Natural killer cell treated with Interleukin-12 subunit alpha and Interleukin-12 subunit beta and Interleukin-15 and Interleukin-18, amount 100 ng/mL, for 72 hours (primary cell): ENCODE measurements at places on chromosomes 3 and 15. TPM values are rescaled to one million over a fixed set of nuclear protein-coding genes. Genes with fewer than 3 reads are reported as not detected.

Gene DAZL
- total RNA-seq: not detected

Gene ADGRG7
- not detected for total RNA-seq

Gene RTP1
- total RNA-seq: not detected

- DNase-seq: no peak
- no peaks in the 10 kb centered on the region for H3K36me3 ChIP-seq
- no peak overlapping the region for H3K4me3 ChIP-seq
- peaks cover 25% of the 10 kb centered on the region for H3K4me1 ChIP-seq
- no peak overlapping the region for H3K27ac ChIP-seq
- H3K27me3 ChIP-seq: peaks cover 45% of the 10 kb centered on the region
These were observed 790 bp downstream of the SKOR1 start for GRCh38 chr15:67825881-67826716.

DNA sequence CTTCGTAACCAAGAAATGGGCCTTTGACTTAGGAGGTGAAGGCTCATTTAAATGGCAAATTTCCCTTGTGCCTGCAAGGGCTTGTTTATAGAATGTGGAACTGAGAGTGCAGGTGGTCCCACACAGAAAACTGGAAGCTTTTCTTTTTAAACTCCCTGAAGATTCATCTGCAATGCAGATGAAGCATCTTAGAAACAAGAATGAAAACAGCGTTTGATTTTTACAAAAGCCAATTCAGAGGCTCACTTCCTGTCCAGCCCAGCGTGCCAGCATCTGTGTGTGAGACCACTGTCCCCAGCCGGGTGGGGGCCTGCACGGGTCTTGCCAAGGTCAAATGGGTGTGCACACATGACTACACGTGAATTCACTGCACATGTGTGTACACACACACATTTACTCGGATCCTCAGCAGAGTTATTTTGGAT lies 94.7 kb downstream of the LINGO1 start:
- H3K4me3 ChIP-seq: no peak overlapping the region
- no peaks in the 10 kb centered on the region for H3K36me3 ChIP-seq
- H3K4me1 ChIP-seq: peaks cover 5% of the 10 kb centered on the region
- H3K27ac ChIP-seq: no peak overlapping the region
- no peaks in the 10 kb centered on the region for H3K27me3 ChIP-seq
- DNase-seq: no peak

GRCh38 chr3:57803647-57804081 lies 47.6 kb downstream of the SLMAP start:
- H3K4me3 ChIP-seq: peak overlapping the region; percentile 28
- H3K27me3 ChIP-seq: no peaks in the 10 kb centered on the region
- peak overlapping the region; percentile 28 for H3K27ac ChIP-seq
- H3K4me1 ChIP-seq: peaks cover 50% of the 10 kb centered on the region
- H3K36me3 ChIP-seq: no peaks in the 10 kb centered on the region

GRCh38 chr15:31352339-31352751 lies 25.7 kb downstream of the KLF13 start:
- H3K27ac ChIP-seq: peak overlapping the region; percentile 99
- peak overlapping the region; percentile 81 for H3K4me3 ChIP-seq
- H3K27me3 ChIP-seq: no peaks in the 10 kb centered on the region
- H3K36me3 ChIP-seq: peaks cover 7% of the 10 kb centered on the region
- DNase-seq: no peak

GRCh38 chr15:99909592-99910295 lies 176.5 kb upstream of the LYSMD4 start:
- no peaks in the 10 kb centered on the region for H3K4me1 ChIP-seq
- H3K4me3 ChIP-seq: no peak overlapping the region
- no peaks in the 10 kb centered on the region for H3K36me3 ChIP-seq
- H3K27me3 ChIP-seq: no peaks in the 10 kb centered on the region

DNA sequence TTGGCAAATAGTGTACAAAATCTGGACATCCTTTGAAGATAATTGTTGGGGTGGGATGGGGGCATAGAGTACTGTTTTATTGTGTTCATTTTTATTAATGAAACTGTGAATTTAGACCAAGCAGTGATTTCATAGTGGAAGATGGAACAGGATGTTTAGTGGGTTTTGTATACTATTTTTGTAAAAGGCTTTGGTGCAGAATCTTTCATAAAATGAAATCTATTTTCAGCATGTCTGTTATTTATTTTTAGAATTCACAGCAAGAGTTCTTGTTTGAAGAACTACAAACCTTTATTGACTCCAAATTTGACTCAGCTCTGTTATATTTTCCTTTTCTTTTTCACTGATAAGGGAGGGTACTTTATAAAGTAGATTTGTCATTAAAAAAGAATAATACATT lies 145.4 kb downstream of the AKAP13 start:
- no peak for DNase-seq
- H3K27ac ChIP-seq: peak overlapping the region; percentile 51
- peaks cover 26% of the 10 kb centered on the region for H3K4me1 ChIP-seq
- H3K4me3 ChIP-seq: no peak overlapping the region

DNA sequence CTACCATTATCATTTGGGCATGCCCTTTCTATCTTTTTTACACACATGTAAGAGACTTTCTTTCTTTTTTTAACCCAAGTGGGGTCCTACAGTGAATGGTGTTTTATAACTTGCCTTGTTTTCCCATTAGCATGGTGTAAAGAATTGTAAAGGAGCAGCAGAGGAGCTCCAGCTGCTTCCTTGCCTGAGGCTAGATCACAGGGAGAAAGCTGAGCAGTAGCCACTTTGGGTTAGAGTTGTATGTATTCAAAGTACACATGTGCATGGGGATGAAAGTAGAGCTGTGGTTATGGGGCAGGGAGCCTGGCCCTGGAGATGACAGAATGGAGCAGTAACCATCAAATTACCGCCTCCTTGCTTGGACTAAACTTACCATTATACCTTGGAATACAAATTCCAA lies 231.1 kb upstream of the PDZRN3 start:
- no peak overlapping the region for H3K27ac ChIP-seq
- H3K4me1 ChIP-seq: no peaks in the 10 kb centered on the region
- H3K4me3 ChIP-seq: no peak overlapping the region

DNA sequence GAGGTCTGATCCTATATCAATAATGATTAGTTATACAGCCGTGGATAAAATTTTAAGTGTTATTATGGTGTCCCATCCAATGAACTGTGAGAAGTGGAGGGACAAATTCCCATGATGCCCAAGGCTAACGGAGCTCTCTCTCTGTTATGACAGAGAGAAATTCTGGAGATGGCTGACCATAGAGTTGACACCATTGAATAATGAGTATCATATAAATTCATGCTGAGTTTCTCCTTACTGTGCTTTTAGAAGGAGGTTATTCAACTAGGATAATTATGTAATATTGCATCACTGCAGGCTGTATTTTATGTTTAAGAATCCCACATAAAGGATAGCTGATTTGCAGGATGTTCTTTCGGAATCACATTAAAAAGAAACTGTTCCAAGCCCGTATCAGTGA lies 82.9 kb downstream of the PYDC2 start:
- no peak for DNase-seq
- H3K27ac ChIP-seq: no peak overlapping the region
- no peaks in the 10 kb centered on the region for H3K4me1 ChIP-seq
- no peaks in the 10 kb centered on the region for H3K27me3 ChIP-seq
- H3K36me3 ChIP-seq: no peaks in the 10 kb centered on the region
- no peak overlapping the region for H3K4me3 ChIP-seq

DNA sequence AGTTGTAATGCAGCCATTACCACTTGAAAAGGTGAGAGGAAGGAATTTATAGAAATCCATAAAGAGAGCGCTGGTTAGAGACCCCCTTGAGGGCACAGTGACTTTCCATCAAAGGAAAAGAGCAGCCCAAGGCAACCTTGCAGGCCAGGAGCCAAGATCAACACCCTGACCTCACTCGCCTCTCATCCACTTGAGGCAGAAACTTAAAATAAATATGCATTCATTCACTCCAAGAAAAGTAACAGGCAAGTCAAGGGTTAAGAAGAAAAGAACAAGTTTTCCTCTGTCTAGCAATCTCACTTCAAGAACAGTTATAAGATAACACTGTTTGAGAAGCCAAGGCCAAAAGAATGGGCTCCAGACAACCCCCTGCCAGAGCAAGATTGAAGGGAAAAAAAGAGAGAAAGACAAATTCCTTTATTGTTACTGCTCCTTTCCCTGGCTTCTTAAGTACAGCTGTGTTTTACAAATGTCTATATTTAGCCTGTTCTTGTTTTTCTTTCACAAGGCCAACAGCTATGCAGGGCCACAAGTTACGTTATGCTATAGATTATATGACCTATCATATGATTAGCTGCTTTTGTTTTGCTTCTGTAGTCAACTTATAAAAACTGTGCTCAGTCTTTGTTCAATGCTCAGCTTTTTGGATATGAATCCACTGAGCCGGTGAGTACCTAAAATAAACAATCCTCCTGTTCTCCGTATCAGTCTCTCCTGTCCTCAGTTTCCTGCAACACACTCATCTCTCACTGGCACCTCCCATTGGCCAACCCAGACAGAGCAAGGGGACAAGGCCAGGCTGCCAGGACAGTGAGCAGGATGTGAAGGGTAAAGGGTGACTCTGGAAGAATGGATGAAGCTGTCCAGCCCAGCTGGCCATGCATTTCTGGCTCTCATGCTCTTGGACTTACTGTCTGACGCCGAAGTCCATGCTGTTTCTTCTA lies 15.8 kb upstream of the SSUH2 start:
- no peak for DNase-seq
- no peak overlapping the region for H3K4me3 ChIP-seq
- peaks cover 4% of the 10 kb centered on the region for H3K4me1 ChIP-seq
- H3K27me3 ChIP-seq: peaks cover 32% of the 10 kb centered on the region
- H3K36me3 ChIP-seq: no peaks in the 10 kb centered on the region

DNA sequence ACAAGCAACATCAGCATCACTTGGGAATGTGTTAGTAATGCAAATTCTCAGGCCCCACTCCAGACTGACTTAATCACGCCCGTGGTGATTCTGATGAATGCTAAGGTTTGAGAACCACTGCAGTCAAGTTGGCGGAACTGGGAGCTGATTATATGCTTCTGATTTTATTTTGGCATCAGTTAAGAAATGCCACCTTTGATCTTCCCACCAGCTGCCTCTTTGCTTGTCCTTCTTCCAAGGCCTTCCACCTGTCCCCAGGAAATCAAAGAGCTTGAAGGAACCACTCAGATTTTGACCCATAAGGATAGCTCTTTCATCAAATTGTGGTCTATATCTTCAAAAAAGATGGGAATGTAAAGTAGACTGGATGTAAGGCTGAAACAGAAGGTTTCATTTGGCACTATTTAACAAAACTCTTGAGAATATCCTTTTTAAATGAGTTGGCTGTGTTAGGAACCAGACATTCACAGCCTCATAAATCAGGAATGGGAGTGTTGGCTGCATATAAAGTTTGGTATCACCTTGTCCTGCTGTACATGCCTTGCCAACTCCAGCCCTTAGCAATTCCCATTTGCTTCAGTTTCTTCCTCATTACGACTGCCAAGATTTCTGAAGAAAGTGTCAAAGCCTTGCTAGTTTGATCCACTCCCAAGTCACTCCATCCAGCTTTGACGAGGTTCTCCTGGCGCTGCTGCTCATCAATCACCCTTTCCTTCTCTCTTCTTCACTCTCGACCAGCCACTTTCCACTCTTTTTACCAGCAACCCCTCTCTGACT lies 125.8 kb upstream of the NPHP3 start:
- no peak overlapping the region for H3K27ac ChIP-seq
- H3K36me3 ChIP-seq: no peaks in the 10 kb centered on the region
- H3K4me3 ChIP-seq: no peak overlapping the region
- H3K27me3 ChIP-seq: no peaks in the 10 kb centered on the region
- H3K4me1 ChIP-seq: no peaks in the 10 kb centered on the region
- DNase-seq: no peak

DNA sequence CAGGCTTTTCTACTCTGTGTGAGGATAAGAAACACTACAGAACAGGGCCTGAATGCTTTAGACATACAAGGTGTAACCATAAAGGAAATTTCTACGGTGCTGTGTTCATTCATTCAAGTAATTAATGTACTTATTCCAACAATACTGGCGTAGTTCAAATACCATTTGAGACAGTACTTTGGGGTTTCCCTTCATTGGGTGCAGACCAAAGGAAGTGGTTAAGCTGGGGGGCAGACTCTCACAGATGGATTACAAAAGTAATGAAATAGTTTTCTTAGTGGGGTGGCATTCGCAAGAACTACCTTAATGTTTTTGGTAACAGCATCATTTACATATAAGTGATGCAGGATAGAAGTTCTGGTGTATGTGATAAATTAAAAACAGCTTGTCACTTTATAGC lies 65.9 kb downstream of the BTD start:
- H3K4me3 ChIP-seq: peak overlapping the region; percentile 34
- H3K27ac ChIP-seq: peak overlapping the region; percentile 27
- H3K27me3 ChIP-seq: no peaks in the 10 kb centered on the region

- no peak overlapping the region for H3K4me3 ChIP-seq
- no peak overlapping the region for H3K27ac ChIP-seq
- peaks cover 9% of the 10 kb centered on the region for H3K27me3 ChIP-seq
These were observed 5.4 kb downstream of the TYRO3 start for GRCh38 chr15:41564286-41564959.

DNA sequence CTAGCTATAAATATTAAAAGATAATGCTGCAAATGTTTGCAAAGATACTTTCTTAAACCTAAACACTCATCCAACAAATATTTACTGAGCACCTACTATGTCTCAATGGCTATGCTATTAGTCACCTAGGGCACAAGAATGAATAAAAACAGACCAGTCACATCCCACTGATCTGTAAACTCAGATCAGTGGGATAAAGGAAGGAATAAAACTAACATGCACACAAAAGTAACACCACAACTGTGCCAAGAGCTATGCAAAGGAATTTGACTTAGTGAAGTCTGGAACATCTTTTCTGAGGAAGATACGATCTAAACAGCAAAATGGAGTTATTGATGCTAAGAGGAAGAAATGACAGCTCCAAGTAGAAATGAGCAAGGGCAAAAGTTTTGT lies 56.6 kb downstream of the CBLB start:
- H3K27me3 ChIP-seq: no peaks in the 10 kb centered on the region
- peak overlapping the region; percentile 7 for H3K27ac ChIP-seq
- H3K4me1 ChIP-seq: peaks cover 48% of the 10 kb centered on the region
- peaks cover 20% of the 10 kb centered on the region for H3K36me3 ChIP-seq
- DNase-seq: no peak

DNA sequence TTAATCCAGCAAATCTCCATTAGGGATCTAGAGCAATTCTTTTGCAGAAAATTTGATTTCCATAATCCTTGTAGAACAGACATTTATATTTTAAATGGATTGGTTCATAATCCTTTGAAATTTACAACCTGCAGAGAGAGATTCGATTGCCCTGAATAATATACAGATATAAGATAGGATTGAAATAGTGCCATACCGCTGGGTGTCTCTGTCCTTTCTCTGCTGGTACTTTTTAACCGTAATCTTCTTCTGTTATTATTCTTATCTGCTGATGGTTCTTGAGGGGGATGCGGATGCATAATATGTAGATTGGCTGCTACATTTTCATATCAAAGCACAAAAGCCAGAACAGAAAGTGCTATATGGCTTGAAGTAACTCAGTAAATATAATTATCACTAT lies 182.2 kb downstream of the CFAP20DC start:
- H3K4me1 ChIP-seq: no peaks in the 10 kb centered on the region
- no peaks in the 10 kb centered on the region for H3K36me3 ChIP-seq
- H3K27me3 ChIP-seq: peaks cover 5% of the 10 kb centered on the region
- H3K27ac ChIP-seq: no peak overlapping the region

DNA sequence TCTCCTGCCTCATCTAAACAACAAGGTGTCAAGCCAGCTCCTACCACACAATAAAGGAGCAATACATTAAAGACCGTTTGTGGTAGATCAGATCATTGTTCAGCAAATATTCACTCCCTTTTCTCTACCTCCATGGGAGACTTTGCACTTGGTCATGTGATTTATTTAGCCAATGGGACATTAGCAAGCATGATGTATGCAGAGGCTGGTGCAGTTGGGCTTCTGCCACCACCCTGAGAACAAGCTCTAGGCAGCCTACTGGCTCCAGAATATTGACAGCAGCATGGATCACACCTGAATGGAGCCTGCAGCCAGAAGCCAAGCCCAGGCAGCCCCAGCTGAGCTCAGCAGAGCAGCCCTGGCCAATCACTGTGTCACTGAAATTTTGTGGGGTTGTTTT lies 99.4 kb upstream of the UBE2E2 start:
- no peak for DNase-seq
- no peak overlapping the region for H3K4me3 ChIP-seq
- peaks cover 7% of the 10 kb centered on the region for H3K4me1 ChIP-seq
- no peaks in the 10 kb centered on the region for H3K36me3 ChIP-seq
- H3K27me3 ChIP-seq: peaks cover 9% of the 10 kb centered on the region
